Lung microvascular endothelial cell (primary cell): ENCODE measurements at places on chromosomes 7 and 10. TPM values are rescaled to one million over a fixed set of nuclear protein-coding genes. Genes with fewer than 3 reads are reported as not detected.

GRCh38 chr10:73588656-73589055, 2.5 kb downstream of the USP54 start:
- no peak for DNase-seq

GRCh38 chr10:79382491-79382941, 35.2 kb downstream of the PPIF start:
- DNase-seq = no peak

DNA sequence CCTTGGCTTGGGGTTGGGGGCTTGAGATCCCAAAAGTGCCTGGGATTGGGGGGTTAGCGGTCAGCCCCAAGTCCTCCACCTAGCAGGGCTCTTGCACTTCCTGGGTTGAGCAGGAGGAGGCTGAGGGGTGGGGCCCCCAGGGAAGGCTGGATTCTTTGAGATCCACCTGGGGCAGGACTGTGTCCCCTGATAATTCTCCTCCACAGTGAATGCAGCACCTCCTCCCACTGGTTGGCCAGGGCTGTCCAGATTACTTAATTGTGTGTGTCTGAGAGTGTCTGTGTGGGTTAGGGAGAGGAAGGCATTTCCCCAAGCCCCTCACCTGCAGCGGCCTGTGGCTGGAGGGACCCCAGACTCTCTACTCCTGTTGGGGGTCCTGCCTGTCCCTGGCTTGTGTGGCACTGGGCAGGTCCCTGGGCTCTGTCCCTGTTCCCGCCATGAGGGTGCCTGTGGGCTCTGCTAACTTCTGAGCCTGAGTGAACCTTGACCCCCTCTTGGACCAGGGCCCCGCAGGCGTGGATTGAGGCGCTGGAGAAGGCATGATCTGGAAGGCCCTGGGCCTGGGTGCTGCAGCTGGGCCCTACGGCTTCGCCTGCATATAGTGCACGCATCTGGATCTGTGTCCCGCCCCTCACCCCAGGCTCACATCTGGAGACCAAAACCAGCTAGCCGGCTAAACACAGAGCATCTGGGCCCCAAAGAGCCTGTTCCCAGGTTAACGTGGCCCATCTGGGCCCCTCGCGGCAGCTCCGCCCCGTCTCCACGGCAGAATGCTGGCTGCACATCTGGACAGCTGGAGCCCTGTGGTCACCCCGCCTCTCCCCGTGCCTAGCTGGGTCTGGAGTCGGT, 10.4 kb downstream of the TMEM270 start:
- DNase-seq = no peak

- DNase-seq = no peak
Observed at GRCh38 chr10:83023662-83024061, 1115.6 kb upstream of the GHITM start.

GRCh38 chr10:43667761-43668386, 19.2 kb upstream of the ZNF32 start:
- no peak for DNase-seq

DNA sequence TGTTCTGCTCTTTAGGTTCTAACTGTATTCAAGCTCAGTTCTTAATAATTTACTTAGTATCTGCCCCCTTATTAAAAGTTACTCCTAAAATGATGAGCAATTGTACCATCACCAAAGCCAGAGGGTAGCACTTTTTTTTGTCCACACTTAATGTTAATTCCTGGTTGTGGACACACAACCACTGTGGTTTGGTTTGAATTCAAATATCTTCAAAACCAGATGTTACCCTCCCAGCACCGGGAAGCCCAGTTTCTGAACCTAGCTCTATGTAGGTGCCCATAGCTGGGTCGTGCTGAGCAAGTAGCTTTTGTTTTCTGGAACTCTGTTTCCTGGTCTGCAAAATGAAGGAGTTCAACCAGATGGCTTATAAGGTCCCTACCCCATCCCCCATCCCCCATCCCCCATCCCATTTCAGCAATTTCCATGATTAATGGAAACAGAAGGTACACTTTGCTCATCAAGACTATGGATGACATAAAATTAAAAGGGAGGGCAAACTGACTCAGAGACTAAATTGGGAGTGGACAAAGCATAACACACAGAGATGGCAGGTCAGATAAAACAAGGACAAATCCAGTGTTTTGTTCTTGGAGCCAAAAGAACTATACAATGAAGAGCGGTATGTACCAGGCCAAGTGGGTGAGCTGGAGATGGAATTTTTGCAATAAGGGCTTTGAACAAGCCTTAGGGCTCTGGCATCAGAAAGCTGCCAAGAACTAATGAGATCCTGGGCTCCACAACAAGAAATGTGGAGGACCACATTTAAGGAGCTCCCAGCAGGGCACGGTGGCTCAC, 56.7 kb downstream of the DLG5 start:
- no peak for DNase-seq

DNA sequence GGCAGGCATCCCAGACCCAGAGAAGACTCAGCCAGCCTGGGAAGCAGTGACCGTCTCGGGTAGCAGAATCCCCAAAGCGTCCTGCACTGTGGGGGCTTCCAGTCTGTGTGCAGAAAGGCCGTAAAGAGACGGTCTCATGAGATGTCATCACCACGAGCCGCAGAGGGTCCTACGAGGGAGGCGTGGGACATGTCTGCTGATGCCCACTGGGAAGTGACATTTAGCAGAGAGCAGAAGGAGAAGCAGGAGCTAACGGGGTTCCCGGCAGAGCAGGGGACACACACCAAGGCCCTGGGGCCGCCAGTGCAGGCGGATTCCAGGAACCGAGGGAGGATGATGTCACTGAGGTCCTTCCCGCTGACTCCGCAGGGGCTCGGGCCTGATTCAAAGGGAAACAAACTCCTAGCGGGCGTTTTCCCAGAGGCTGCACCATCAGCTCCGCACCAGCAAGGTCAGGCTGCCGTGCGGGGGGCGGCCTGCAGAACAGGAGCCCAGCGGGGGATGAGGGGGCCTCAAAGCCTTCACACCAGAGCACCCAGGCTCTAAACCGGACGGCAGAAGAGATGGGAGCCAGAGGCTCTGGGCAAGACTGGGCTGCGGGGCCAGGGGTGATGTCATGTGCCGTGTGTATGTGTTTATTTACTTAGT, 85.4 kb upstream of the PDGFA start:
- peak; percentile 57 for DNase-seq

DNA sequence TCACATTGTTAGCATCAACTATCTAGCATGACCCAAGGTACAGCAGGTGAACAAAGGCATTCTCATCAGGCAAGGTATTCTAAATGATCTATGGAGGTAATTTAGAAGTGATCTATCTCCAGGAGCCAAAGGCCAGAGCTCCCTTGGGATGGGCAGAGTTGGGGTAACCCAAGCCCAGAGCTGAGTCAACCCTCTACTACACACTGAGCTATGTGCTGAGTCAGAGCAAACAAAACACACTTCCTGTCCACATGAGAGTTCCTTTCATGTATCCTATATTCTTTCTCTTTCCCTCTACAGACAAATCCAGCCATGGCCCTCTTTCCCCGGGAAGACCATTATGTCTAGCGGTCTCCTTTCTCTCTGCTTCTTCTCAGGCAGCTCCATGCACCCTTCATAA, 68.2 kb upstream of the AGK start:
- DNase-seq = no peak

- DNase-seq = no peak
Observed at GRCh38 chr10:125316436-125316835, 156.1 kb upstream of the CTBP2 start.

DNA sequence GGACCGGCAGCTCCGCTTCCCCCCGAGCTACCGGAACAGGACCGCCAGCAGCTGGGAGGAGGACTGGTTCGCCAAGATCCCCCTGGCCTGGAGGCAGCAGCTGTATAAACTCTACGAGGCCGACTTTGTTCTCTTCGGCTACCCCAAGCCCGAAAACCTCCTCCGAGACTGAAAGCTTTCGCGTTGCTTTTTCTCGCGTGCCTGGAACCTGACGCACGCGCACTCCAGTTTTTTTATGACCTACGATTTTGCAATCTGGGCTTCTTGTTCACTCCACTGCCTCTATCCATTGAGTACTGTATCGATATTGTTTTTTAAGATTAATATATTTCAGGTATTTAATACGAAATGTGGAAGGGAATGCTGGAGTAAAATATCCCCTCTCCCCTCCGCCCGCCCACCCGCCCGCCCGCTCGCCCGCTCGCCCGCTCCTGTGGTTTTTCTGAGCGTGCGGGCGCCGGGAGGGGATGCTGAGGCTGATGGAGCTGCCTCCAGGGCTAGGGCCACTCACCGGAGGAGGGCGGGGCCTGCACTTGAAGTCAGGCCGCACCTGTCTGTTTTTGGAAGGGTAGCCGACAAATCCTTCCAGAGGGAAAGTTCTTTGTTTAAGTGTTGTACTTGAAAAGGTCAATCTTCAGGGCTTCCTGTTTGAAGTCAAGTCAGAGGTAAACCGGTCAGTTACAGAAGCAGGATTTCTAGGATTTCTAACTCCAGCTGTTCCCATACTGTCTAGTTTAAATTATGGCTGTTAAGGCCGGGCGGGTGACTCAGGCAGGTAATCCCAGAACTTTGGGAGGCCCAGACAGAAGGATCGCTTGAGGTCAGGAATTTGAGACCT, 30.5 kb downstream of the CHST12 start:
- no peak for DNase-seq

GRCh38 chr7:90654718-90655427, 58.8 kb downstream of the CDK14 start:
- no peak for DNase-seq

DNA sequence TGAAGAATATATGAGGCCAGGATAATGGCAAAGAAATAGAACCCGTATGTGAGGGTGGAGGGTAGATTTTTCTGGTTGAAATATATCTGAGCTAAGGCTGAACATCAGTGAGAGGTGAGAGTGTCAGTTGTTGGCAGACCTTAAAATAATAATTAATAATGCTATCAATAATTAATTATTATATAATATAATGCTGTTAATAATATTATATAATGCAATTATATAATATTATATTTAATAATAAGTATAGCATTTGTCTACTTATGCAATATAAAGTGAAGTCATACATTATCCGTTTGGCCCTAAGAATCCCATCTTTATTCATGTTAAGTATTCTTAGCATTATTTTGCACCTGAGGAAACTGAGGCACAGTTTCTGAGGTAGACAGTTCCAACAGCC, 269.9 kb upstream of the FZD8 start:
- no peak for DNase-seq

DNA sequence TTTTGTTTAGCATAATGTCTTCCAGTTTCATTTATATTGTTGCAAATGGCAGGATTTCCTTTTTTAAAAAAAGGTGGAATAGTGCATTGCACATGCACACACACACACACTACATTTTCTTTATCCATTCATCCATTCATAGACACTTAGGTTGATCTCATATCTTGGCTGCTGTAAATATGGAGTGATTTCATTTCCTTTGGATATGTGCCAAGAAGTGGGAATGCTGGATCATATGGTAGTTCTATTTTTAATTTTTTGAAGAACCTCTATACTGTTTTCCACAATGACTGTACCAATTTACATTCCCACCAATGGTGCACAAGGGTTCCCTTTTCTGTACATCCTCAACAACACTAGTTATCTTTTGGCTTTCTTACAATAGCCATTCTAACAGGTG, 68.9 kb downstream of the EBLN1 start:
- DNase-seq = peak; percentile 84

DNA sequence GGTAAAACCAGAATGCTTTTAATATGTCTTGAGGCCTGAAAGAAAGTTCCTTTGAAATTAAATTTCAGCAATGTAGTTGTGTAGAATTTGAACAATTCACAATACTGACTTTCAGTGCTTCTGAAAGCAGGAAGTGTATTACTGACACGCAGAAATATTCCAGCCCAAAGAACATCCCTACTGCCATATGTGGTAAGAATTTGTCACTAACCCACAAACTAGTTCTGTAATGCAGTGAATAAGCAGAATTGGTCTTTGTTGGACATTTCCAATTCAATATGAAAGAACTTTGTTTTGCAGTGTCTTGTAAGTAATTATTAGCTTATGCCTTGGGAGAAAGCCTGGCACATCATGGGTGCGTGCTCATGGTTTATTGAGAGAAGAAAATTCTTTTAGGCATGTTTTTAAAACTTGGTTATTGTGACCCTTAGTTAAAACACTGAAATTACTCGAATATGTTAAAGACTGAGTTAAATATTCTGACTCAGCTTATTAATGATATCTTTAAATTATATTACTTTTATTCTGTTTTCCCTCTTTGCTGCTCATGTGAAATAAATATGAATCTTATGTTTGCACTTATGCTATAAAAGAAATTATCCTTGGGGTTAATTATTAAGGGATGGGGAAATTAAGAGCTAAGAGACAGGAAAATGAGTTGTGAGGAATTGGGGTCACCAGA, 33.4 kb downstream of the PTPN12 start:
- peak; percentile 74 for DNase-seq

DNA sequence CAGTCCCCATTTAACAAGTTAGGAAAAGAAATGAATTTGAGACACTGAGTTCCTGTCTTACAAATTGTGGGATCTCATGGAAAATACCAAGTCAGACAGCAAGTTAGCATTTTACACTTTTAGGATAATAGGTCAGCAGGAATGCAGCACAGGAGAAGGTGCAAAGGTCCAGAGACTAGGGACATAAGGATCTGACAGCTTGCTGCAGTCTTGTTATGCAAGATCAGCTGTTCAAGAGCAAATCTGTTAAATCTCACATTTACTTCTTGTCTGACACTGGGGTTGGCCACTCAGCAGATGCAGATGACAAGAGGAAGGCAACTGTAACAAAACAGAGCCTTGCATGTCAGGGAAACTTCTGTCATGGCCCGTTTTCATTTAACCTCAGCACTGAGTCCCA, 239.6 kb downstream of the PHF14 start:
- DNase-seq = no peak

DNA sequence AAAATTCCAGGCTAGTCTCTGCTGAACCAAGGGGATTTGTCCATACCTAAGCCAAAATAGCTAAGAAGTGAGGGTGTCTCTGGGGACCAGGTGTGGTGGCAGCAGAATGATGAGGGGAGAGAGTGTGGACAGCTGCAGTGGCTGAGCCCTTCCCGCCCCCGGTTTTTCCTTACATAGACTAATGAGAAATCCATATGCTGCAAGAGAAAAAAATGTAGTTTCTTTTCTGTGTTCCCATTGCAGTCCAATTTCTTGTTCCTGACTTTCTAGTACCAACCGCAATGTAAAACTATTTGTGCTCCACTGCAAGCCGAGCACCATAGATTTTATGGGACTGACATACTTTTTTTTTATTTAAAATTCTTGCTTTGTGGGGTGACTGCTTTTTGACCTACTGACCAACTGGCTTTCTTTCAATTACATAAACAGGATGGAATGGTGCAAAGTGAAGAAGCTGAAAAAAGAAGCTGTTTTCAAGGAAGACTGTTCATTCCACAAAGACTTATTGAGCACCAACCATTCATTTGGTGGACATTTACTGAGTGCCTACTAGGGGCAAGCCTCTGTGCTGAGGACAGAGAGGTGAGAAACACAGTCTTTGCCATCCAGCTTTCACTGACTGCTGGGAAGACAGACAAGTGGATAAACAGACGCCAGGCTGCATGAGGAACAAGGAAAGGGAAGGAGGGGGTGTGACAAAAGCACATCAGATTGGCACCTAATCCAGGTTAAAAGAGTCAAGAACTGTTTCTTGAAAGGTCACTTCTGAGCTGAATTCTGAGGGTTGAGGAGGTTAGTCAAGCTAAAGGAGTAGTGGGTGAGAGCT, 9.8 kb downstream of the CEP41 start:
- peak; percentile 48 for DNase-seq

- no peak for DNase-seq
Observed at GRCh38 chr10:3178042-3178441, 5.5 kb upstream of the PITRM1 start.

GRCh38 chr7:133613250-133613790, 360.4 kb downstream of the EXOC4 start:
- DNase-seq = no peak

The MYL10 gene
- not detected in 2 replicates for total RNA-seq

The PDK4 gene
- 23.1 and 171 TPM in 2 replicates for total RNA-seq

The ZNF736 gene
- total RNA-seq = 3.7 and 8.3 TPM in 2 replicates

The GRM3 gene
- not detected in 2 replicates for total RNA-seq

The DGKI gene
- 1.1 and 2.6 TPM in 2 replicates for total RNA-seq

The OR13A1 gene
- total RNA-seq = not detected in 2 replicates

The SERPINE1 gene
- 68.3 and 170 TPM in 2 replicates for total RNA-seq

The APBB1IP gene
- under 0.01 TPM in 1 of 2 replicates, not detected in the other for total RNA-seq

The CREB5 gene
- total RNA-seq = 2.4 and 3.2 TPM in 2 replicates
